ENCODE measurements at places on chromosomes 6 and 20.
A peak's percentile ranks its signal among the peaks of the same experiment; 100 is the strongest.

- DNase-seq = no peak
These were observed 34.8 kb downstream of the BACH2 start for GRCh38 chr6:90261801-90262200.

DNA sequence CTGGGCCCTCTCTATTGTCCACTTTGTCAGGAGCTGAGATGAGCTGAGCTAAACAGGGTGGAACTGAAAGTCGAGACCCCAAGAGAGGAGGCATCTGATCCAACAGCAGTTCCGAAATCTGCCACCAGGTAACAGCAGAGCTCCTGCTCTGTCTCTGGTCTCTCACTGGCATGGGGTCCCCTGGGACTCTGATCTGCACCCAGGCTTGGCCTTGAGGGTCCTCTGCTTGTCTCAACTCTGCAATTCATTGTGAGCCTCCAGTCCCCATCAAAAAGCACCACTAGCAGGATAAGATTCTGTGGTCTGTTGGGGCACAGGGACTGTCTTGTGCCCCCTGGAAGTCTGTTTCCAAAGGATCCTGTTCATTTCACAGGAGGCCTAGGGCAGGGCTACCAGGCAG lies 62.5 kb upstream of the TOP1 start:
- DNase-seq = no peak

DNA sequence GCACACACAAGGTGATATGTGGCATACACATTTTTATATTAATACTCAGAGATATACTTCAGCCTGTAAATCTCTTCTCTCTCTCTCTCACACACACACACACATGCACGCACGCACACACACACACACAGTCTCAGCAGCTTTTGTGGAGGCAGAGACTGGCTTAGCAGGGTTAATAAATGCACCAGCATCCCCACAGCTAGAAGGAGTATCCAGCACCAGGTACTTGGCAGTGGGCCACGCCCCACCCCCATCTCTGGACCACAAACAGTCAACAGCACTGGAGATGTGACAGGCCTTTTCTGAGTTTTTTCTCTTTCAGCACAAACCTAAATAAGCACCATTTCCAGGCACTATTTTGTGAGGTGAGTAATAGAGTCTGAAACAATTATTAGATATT lies 47.3 kb upstream of the LRFN2 start:
- DNase-seq = no peak

DNA sequence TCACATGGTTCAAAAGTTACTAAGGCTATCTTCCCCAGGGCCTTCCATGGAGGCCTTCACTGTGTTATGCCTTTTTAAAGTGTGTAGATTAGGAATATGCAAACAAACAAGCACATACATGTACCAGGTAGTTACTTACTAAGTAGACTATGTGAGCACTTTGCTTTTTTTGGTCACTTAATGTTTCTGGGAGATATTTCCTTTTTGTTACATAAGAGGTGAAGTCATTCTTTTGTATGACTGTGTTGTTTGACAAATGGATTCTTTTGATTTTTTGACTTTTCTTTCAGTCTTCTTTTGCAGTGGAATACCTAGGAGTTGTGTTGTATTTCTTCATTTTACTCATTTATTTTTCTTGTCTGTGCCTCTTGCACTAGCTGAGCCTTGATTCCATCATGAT lies 39.6 kb upstream of the BCAS1 start:
- DNase-seq = no peak

- DNase-seq = no peak
These were observed 103.4 kb downstream of the LRRC1 start for GRCh38 chr6:53898026-53898795.

DNA sequence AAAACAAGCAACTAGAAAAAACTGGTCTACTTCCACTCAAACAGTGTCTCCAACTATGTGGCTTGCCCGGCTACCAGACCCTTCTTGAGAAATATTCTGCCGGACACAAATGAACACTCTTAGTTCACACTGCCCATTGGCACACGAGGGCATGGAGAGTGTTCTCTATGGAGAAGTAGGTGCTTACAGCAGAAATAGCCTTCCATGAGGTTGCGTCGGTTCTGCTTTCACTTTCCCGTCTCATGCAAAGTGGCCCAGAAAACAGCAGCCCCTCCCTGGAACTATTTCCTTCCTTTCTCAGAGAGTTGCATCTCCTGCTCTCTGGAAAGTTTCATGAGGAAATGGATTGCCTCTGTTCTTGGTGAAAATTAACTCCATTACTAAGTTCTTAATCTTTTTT lies 9.5 kb upstream of the HLA-DOA start:
- DNase-seq = peak; percentile 82

- DNase-seq = peak; percentile 90
These were observed 1.1 kb upstream of the RPS6KA2 start for GRCh38 chr6:166627875-166628801.

All from heart left ventricle (tissue), 16 donors.